ENCODE measurements at places on chromosomes 4 and X.

- DNase-seq: no peak
Observed at GRCh38 chrX:150648296-150648940, 44.8 kb upstream of the MTMR1 start.

- no peak for DNase-seq
Observed at GRCh38 chr4:146112389-146112788, 63.1 kb upstream of the LSM6 start.

GRCh38 chr4:6760865-6761264, 21.7 kb upstream of the KIAA0232 start:
- DNase-seq: no peak

GRCh38 chr4:2426711-2427275, 8.0 kb downstream of the CFAP99 start:
- DNase-seq: no peak

- no peak for DNase-seq
Observed at GRCh38 chrX:8037593-8038348, 110.6 kb upstream of the PNPLA4 start.

DNA sequence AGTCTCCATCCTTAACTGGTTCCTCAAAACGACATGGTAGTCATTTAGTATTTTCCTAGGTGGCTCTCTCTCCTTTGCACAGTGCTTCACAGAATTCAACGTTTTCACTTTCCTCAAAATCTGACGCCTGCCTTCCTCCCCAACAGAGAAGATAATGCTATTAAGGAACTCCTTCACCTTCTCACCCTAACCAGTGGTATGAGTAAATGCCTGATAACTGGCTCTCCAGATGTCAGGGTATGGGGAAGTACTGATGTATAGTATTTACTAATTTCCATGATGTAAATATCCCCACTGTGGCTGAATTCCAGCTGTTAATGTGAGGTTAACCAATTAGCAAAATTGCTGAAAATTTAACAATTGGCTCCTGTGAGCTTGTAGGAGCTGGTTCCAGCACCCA, 28.8 kb upstream of the NSUN7 start:
- no peak for DNase-seq

All from T-helper 22 cell (primary cell).